Pulmonary artery endothelial cell (primary cell): ENCODE measurements at places on chromosomes 1 and 21. TPM values are rescaled to one million over a fixed set of nuclear protein-coding genes. Genes with fewer than 3 reads are reported as not detected.

The BRINP3 gene
- total RNA-seq, result not detected in 2 replicates

The IFI44L gene
- total RNA-seq, result 3.8 and 4.7 TPM in 2 replicates

The KRTAP11-1 gene
- total RNA-seq, result not detected in 2 replicates

The FCRL4 gene
- total RNA-seq, result not detected in 2 replicates

The RGS8 gene
- not detected in 2 replicates for total RNA-seq

The SLC9C2 gene
- total RNA-seq, result not detected in 2 replicates
